ENCODE measurements at places on chromosomes 3 and 15.

GRCh38 chr3:191438150-191438814, 22.7 kb upstream of the PYDC2 start:
- DNase-seq: no peak

GRCh38 chr3:65262548-65262947, 574.7 kb upstream of the ADAMTS9 start:
- DNase-seq: no peak

- no peak for DNase-seq
Measured at GRCh38 chr3:55873523-55874254, 386.6 kb upstream of the WNT5A start.

DNA sequence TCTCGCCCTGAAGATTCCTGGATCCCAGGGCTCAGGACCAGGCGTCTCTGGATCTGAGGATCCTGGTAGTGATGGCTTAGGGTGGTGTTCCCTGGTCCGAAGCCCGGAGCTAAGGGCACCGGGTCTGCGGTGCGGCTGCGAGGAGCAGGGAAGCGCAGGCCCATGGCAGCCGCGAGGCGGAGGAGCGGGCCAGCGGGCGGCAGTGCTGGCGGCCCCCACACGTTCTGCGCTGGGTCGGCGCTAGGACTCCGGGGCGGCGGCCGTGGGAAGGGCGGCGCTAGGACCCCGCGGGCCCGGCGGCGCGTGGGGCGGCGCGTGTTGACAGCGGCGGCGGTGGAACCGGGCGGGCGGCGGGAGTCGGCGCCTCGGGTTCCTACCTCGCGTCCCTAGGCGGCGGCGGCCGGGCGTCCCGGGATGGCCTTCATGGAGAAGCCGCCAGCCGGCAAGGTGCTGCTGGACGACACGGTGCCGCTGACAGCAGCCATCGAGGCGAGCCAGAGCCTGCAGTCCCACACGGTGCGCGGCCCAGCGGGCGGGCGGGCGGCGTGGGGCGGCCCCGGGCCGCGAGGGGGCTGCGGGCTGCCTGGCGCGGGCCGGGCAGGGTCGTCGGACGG, at the start of gene PXK:
Gene PXK, plus strand, starts transcription at position 318 of the 614 bp plus-strand sequence. Its CDS starts 97 bp downstream, at position 415.
- DNase-seq: peak; percentile 54

DNA sequence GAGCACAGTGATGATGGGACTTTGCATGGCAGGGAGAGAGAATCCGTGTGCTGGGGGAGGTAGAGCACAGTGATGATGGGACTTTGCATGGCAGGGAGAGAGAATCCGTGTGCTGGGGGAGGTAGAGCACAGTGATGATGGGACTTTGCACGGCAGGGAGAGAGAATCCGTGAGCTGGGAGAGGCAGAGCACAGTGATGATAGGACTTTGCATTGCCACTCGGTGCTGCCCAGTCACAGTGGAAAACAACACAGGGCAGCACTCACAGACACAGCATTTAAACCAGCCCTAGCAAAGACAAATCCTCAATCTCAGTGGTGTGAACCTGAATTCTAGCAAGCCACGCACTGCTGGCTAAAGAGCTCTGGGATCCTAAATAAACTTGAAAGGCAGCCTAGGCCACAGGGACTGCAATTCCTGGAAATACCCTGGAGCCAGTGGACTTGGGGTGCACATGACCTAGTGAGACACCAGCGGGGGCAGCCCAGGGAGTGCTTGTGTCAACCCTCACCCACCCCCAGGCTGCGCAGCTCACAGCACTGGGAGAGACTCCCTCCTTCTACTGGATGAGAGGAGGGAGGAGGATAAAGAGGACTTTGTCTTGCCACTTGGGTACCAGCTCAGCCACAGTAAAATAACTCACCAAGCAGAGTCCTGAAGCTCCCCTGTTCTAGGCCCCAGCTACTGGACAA, 23.4 kb upstream of the TNK2 start:
- no peak for DNase-seq

GRCh38 chr3:74000725-74001124, 376.0 kb upstream of the PDZRN3 start:
- DNase-seq: no peak

DNA sequence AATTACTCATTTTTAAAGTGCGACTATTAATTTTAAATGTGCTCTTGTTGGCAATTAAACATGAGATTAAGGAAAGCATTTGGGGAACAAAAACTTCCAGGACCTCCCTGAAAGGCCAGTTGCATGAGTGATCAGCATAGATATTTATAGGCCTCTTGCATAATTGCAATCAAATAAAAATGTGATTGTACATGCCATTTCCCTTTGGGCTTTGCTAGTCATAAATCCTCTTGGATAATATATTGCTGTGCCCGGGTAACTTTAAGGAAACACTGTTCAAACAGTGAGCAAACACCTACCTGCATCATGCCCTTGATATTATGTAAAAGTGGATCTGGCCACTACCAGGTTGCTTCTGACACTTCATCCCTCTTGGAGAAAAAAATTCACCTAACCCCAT, 239.1 kb downstream of the MCTP2 start:
- DNase-seq: no peak

DNA sequence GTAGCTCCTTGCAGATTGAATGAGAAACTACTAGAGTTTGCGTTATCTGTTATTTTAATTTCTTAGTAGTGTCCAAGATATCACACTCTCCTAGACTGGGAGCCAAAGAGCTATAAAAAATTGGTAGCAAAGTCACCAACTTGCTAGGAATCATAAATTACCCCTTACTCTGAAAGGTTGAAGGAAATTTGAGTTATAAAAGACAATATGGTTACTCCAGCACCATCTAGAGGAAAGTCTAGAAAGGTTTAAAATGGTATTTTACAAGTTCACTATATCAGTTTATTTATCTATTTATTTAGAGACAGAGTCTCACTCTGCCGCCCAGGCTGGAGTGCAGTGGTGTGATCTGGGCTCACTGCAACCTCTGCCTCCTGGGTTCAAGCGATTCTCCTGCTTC, 121.6 kb downstream of the RBPMS2 start:
- no peak for DNase-seq

DNA sequence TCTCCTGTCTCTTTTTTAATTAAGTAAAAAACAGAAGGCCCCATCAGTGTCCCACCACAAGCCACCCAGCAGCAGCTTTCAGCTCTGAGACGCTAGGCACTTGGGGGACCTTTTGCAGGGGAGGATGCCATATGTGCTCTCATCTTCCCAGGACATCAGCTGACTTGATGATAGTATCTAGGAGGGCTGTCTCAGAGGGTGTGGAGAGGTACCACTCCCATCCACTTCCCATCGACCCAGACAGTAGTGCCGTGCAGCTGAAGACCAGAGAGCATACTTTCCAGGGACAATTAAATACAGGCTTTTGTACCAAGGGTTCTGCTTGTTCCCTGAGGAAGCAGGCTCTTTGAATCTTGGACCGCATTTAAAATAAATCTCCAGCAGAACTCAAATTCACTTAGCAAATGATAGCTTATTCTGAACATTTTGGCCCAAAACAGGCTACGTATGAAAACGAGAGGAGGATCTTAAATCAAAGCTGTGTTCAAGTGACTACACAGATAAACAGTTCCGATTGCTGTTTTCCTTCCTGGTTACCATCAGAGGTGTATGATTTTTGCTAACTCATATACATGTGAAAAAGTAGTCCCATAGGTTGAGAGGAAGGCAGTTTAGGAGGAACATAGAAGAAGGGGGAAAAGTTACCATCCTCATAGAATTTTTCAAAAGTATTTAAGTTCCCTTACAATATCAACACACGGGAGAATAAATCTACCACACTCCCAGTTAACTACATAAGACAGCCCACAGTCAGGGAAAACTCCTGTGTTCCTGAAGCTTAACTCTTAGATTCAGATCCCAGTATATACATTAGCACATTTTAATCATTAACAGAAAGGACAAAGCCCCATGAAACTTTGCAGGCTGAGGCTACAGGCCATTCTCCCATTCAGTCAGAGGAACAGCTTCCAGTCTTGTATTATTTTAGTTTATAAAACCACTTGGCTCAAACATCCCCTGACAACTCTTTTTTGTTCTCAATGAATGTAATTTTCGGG, 9.5 kb downstream of the WNT5A start:
- DNase-seq: no peak

DNA sequence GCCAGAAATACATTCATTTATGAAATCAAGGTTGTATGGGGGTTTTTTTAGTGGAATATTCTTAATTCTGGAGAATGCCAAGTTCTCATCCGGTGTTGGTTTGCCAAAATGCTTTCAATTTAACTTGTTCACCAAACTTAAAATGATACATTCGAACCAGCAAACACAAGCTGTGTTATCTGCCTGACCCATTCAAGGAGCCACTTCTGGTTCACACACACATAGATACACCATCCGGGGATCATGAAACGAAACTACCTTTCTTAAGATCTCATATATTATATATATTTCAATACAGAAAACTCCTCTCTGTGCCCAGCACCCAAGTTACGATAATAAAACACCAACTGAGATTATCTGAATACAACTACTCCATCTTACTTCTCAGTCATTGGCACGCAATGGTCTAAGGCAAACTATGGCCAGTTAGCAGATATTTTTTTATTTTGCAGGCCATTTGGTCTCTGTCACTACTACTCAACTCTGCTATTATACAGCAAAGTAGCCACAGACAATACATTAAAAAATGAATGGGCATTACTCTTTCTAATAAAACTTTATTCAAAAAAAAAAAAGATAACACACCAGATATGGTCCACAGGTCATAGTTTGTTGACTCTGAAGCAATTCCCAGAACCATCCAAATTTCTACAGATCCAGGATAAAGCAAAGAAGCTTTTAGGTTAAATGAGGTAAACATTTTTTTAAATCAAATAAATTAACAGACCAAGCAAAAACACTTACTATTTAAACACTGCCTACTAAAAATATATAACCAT, 89.6 kb downstream of the TBL1XR1 start:
- DNase-seq: no peak

DNA sequence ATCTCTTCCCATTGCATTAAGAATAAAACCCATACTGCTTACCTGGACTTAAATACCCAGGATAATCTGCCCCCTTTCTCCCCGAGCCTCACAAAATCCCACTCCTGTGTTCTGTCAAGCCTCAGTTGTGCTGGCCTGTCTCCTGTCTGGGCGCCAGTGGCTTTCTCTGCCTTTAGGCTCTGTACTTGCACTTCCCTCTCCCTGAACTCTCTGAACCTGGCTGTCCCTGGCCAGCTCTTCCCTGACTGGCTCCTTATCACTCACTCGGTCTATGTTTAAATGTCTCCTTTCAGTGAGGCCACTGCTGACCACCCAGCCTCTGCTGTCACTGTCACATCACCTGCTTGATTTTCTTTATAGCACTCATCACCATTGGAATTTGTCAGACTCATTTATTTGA, 382.7 kb upstream of the PPP2R3A start:
- no peak for DNase-seq

GRCh38 chr3:101072300-101072699, 79.1 kb upstream of the ABI3BP start:
- no peak for DNase-seq

DNA sequence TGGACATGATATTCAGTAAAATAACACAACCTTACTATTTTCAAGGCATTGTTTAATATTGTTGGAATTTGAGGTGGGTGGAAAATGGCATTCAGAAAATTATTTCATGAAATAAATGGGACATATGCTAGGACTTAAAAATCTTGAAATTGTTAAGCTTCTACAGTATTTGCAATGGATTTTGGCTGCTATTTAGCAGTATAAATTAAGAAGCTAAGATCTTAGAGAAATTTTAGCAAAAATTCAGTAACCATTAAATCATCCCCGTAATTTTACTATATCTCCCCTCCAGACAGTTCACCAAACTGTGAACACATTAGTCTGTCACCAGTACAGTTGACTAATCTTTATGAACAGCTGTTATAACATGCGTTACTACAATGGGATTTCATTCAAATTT, 8.2 kb downstream of the DIPK2A start:
- DNase-seq: no peak

DNA sequence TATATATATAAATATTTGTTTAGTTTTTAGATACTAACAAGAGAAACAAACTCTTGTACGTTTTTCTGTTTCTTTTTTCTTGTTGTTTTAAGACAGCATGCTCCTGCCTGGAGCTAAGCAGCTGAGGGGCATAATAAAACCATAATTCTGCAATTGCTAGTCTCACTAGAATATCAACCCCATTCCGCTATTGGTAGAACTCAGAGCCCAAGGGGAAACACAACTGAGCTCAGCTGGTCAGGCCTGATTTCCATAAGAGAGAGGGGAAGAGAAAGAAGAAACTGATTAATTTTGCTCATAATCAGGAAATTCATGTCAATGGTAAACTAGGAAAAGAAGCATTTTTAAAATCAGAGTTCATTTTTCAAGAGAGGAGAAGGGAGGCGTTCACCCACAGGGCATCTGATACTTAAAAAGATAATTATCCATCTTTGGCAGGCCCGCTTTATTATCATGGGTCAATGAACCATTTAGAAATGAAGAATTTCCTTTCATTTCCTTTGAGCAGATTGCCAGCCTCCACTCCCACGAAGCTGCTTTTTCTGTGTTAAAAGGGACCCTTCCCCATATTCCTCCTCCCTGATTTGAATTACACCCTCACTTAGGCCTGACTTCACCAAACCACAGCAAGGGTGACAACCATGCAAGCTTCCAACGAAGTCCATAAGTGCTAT, 965.3 kb upstream of the CFAP20DC start:
- no peak for DNase-seq

GRCh38 chr15:39591896-39592315, 11.0 kb downstream of the THBS1 start:
- DNase-seq: no peak

DNA sequence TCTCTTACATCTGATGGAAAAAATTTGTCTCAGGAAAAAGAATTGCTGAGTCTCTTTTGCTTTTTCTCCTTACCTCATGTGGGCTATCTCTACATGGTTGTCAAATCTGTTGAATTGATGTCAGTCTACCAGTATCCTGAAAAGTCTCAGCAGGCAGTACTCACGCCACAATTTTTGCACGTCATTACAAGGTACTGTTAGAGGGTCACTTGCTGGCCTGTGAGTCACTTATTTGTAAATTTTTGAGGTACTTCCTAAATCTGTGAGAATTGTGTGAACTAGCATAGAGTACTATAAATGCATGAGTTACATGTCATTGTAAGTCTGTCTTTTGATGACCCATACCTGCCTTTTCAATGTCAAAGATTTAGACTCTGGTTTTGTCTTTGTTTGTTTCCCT, 15.9 kb downstream of the HPS3 start:
- DNase-seq: no peak

GRCh38 chr3:115074502-115074901, 72.6 kb downstream of the ZBTB20 start:
- no peak for DNase-seq

GRCh38 chr3:188689101-188689574, 482.6 kb upstream of the TPRG1 start:
- no peak for DNase-seq

- DNase-seq: no peak
Measured at GRCh38 chr3:136120373-136121348, 75.5 kb downstream of the MSL2 start.

DNA sequence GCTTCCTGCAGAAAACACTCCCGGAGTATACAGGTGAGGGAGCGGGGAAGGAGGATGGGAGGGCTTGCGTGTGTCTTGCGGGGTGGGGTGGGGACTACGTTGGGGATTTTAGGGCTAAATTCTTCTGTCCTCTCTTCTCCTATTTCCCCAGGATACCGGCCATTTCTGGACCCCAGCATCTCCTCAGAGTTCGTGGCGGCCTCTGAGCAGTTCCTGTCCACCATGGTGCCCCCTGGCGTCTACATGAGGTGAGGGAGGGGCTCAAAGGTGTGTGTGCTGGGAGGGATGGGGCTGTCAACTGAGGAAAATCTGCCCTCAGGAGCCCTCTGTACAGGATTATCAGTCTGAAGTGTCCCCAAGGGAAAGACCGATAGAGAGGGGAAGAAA, 6.6 kb downstream of the DUOX1 start:
- DNase-seq: no peak
